ENCODE measurements at places on chromosomes 1 and 21.

DNA sequence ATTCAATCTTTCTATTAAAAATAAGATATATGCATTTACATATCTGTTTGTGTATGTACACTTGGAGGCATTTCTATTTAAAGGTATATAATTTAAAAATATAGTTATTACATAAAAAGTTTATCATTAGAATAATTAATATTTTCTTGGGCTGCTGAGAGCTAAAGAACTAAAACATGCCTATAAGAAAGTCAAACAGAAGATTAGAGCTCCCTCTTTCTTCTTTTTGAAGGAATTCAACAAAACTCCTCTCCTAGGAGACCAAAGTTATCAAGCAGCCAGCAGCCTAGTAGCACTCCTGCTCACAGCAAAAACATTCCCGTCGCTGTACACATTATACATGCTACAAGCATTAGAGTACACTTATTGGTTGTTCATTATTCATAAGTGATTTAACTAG lies 216.4 kb downstream of the VAV3 start:
- DNase-seq: no peak

- no peak for DNase-seq
Measured at GRCh38 chr1:50038237-50038809, 14.6 kb upstream of the AGBL4 start.

GRCh38 chr21:41564871-41565274 lies 56.9 kb upstream of the TMPRSS2 start:
- DNase-seq: no peak

DNA sequence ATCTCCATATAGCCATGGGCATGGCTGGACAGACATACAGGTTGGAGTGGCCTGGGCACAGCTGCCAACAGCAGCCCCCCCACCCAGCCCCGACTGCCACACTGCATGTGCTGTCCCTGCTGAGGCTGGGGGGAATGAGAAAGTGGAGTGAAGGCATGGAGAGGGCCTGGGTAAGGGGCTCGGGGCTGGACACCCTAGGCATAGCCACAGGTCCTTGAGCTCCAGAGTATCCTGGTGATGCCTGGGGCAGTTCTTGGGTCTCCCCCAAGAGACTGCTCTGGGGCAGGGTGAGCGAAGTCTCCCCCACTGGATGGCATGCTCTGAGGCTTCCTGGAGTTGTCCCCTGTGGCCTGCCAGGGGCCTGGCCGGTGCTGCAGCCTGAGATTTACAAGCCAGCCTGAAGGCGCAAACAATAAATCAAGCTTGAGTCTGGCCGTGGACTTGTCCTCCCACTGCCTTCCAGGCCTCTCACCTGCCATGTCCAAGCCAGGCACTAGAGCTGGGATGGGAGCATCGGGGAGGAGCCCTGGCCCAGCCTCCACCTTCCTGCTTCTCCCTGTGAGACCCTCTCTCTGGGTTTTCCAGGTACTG lies 53.6 kb downstream of the FOXO6 start:
- DNase-seq: no peak

DNA sequence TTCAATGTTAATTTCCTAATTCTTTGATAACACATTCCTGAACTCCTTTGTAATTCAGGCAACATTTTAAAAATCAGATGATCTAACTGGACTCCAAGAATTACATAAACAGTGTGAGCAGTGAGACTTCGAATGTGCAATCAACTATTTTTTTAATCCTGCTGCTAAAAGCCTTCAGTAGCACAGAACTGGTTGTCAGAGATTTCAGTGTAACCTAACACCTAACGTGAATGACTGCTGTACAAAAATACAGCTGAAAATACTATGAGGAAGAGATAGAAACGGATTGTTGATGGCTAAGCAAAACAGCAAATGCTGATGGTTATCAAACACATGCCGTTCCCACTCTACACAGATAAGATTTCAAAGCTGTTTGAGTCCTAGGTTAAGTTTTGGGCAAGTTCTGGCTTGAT lies 46.1 kb downstream of the APP start:
- DNase-seq: no peak

DNA sequence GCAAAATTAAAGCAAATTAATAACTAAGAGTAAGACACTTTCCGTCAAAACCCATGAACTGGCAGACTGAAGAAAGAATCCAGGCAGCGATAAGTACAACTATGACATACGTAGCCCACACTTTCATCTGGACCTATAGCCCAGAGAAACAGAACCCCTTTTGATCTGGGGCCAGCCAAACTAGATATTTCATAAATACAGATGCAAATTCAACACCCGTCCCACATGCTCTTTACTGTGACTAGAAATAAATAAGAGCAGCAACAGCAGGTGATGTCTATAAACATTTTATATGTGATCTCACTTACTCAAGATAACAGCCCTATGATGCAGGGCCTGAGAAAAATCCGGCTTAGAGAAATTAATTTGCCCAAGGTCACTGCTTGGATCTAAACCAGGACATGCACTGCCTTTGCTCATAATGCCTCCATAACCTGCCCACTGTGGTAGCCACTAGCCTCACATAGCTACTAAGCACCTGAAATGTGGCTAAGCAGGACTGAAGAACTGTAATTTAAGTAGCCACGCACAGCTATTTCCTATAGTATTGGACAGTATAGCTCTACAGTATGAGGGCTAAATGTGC lies 130.2 kb downstream of the TGFBR3 start:
- no peak for DNase-seq

GRCh38 chr1:65423884-65424572 lies 3.6 kb downstream of the LEPR start:
- no peak for DNase-seq

DNA sequence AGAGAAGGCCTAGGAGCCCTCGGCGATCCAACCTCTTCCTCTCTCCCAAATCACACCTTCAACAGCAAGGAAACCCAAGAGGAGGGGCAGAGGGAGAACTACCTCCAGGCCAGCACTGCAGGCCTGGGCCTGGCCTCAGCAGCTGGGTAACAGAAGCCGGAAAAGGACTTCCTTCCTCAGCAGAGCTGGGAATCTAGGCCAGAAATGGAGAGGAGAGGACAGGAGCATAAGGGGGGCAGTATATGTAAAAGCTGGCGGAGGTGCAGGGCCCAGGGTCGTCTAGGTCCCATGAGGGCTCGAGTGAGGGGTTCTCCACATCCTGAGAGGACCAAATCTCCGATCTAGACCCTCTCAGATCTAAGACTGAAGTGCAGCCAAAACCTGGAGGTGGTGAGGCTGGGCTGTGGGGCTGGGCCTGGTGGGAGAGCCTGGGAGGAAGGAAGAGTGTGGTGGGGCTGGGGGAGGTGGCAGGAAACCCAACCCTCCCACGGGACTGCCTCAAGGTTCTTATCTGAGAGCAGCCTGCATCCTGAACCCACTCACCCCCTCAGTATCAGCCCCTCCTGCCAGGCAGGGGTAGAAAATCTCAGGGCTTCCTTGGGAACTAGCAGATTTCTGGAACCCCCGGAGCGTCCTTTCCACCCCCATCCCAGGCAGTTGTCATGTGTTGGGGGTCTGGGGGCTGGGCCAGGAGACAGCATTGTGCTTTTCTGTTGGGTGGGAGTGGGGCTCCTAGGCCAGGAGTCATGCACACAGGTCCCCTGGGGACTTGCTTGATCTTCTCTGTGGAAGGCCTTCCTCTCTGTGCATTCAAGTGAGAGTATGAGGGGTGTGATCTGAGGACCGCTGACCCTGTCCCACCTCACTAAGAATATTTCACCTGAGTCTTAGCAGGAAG lies 33.0 kb downstream of the PIK3C2B start:
- no peak for DNase-seq

- DNase-seq: no peak
Measured at GRCh38 chr1:32066489-32066873, 6.3 kb upstream of the TMEM39B start.

DNA sequence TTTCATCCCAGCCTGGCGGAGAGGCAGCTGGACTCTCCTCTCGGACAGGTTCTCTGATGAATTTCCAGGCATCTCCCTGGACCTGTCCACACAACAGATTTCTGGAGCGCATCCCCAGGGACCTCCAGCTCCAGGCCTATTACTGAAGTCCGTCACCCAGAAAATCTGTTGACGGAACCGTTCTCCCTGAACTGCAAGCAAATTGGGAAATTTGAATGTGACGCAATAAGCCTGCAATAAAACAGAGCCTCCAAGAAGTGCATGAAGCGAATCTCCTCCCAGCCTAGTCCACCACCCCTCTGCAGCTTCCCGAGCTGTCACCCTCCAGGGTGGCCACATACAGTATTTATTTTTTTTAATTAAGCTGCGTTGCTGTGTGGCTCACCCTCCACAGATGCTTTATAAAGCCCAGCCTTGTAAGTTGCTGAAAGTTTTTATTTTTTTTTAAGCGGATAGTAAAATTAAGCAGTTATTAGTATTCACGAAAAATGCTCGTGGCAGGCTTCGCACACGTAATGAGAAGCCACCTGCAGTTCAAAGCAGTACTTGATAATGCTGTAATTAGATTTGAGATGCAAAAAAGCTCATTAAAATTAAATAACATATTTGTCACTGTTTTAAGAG lies 173.3 kb downstream of the CAMTA1 start:
- DNase-seq: no peak

DNA sequence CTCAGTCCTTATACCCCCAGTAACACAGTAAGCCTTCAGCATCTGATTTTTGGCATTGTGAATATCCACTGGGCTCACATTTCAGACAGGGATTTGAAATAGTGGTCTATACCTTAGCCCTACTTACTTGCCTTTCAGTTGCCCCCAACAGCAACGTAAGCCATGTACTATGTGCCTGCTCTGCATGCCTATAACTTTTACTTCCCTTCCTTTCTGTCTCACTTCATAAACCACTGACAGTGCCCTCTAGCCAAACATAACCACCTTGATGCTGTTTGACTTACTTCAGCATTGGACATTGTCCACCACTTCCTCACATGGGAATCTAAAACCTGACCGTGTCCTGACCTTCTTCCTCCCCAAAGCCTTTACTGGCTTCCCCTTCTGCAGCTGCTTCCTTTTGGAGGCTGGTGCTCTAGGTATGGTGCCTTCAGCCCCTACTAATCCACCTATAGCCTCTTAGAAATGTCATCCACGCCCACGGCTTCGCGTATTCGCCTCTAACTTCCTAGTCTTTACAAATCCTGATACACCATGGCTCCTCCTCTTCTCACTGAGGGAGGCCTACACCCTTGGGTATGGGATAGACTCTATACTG lies 3.6 kb upstream of the ZNF672 start:
- DNase-seq: no peak

GRCh38 chr1:78102082-78102481 lies 56.3 kb downstream of the GIPC2 start:
- DNase-seq: no peak

DNA sequence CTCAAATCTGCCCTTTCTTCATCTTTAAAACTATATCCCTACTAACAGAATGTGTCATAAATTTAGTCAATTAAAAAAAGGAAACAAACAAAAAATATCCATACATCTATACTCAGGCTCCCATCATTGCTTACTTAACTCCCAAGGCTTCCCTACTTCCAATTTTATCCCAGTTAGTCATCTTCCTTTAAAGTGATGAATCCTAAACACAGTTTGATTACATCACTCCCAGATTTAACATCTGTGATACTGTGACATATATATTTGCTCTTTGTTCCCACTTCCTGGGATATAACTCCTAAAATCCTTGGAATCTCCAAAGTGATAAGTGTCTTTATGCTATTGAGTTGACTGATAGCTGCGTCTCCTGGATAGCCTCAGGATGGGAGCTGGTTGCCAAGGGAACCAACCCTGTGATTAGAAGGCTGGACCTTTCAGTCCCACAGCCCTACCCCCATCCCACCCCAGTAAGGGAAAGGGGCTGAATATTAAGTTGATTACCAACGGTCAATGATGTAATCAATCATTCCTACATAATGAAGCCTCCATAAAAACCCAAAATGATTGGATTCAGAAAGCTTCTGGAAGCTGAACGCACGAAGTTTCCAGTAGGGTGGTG lies 21.6 kb downstream of the GLMN start:
- no peak for DNase-seq

DNA sequence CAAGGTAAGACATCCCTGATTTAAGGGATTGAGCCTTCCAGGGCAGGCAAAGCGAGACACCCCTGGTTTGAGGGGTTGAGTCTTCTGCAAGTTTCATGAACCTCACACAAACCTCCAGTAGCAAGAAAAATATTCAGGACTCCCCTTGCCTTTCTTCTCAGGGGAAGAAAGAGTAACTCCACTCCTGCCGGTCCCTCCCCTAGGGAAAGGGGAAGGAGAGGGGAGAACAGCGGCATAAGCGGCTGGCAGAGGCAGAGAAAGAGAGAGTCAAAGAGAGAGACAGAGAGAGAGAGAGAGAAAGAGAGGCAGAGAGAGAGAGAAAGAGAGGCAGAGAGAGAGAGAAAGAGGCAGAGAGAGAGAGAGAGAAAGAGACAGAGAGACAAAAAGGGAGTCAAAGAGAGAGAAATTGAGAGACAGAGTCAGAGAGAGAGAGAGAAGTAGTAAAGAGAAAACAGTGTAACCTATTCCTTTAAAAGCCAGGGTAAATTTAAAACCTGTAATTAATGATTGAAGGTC lies 29.5 kb upstream of the CBR3 start:
- no peak for DNase-seq

- DNase-seq: no peak
Measured at GRCh38 chr1:214548988-214549387, 2.4 kb downstream of the PTPN14 start.

DNA sequence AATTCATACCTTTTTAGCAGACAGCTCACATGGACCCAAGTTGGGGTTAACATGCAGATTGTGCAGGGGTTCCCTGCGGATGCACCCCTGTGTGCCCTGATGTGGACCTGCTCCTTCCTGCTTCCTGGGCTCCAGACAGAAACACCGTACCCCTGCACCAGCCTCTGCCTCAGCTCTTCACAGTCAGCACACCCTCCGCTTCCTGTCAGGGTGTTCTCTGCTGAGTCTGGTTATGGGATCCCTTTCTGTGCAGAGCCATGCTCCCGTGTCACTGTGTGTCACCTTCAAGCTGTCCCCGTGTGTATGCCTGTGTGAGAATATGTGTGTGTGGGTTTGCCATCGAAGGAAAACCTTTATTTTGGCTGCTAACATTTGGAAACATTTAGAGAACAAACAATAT lies 48.7 kb upstream of the KCNJ15 start:
- no peak for DNase-seq

GRCh38 chr1:36327421-36328087 lies 4.1 kb upstream of the EVA1B start:
- no peak for DNase-seq

GRCh38 chr1:21783679-21784603 lies 992 bp upstream of the USP48 start:
- no peak for DNase-seq

DNA sequence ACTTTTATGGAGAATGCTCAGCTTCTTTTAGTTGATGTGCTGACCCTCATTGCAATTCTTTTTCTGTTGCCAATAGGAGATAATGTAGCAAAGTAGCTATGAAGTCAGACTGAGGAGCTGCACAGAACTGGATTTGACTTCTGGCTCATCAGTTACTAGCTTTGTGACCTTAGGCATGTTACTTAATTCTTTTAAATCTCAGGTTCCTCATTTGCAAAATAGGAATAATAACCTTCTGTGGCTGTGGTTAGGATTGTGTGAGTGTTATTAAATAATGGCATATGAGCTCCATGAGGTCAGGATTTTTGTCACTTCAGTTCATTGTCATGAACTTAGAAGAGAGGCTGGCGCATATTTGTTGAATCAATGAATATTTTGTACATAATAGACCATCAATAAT lies 237.6 kb upstream of the SGIP1 start:
- no peak for DNase-seq
